Uterus (tissue), 4 donors: ENCODE measurements at places on chromosomes 11 and 22. TPM values are rescaled to one million over a fixed set of nuclear protein-coding genes. Genes with fewer than 3 reads are reported as not detected.

DNA sequence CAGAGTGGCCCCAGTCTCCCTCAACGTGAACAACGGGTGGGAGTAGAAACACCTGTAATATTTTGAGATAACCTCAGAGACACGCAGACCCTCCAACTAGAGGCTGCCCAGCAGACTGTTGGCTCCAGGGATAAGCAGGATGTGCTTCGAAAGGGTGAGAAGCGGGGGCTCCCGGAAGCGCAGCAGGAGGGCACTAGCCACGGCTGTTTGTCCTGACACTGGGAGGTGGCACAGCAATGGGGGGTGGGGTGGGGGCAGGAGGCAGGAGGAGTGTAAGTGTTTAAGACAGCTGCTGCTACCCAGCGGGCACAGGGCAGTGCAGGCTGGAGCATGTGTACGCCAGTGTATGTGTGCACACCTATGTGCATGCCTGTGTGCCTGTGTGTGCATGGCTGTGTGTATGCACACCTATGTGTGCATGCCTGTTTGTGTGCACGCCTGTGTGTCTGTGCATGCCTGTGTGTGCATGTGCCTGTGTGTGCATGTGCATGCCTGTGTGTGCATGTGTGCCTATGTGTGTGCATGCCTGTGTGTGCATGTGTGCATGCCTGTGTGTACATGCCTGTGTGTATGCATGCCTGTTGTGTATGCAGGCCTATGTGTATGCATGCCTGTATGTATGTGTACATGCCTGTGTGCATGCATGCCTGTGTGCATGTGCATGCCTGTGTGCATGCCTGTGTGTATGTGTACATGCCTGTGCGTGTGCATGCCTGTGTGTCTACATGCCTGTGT is 154.7 kb downstream of the SHANK2 start:
- no peak for DNase-seq

MS4A15 gene
- total RNA-seq, result not detected

DNA sequence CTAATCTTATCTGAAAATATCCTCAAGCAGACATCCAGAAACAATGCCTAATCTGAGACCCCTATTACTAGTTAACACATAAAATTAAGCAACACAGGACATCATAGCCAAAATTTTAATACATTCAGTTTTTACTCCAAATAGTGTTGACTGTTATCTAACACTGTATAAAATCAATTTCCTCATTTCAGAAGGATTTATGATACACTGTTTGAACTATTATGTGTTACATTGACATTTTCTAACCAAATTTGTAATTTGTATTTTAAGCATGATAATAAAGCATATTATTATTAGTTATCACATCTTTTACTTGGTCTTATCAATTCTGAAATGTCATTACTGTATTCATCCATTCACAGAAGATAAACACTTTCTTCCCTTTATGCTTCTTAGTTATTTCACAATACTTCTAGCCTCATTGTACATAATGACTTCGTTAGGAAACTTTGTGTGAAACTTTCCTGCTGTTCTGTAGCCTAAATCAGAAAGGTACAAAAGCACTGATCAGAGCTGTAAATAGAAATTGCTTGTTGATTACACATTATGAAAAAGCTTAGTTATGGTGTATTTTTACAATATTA is 1248.9 kb downstream of the JRKL start:
- DNase-seq, result no peak

DNA sequence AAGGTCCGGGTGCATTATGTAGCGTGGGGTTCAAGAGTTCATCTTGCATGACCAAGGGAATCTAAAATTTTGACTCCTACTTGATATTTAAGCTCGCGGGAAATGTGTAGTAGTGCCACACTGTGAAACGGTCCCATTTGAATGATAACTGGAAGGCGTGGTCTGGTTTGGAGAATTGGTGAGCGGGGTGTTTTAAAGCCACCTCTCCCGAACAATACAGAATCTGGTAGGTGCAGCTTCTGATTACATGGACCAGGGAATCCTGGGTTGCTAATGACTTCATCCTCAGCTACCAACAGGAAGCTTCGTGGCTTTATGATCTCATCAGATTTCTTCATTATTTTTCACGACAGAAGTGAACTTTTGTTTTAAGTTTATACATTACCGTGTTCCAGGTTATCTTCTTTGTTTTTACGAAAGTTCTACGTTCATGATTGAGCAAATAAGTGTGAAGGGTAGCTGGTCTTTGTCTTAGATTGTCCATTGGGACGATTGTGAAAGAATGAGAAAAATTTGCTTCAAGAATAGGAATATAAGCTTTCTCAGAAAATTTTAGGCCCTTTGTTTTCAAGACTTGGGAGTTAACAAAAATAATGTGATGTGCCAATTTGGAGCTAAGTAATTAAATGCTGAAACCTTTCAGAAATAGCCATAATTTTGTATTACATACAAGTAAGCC is 1.7 kb downstream of the QSER1 start:
- DNase-seq, result no peak

DNA sequence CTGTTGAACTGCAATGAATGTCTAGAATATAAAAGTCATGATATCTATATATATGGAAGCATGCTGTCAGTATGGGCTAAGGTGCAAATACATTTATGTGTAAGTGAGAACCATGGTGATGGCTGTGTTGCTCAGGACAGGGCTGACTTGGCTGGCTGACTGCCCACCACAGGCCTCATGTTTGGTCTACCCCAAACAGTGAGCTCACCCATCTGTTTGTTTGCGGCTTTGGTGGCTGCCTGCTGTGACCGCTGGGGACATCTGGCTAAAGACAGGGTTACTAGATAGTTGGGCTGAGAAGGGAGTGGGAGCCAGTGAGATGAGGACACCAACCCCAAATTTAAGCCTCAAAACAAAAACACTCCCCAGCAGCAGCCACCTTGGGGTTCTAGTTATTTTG is 6.3 kb downstream of the CD44 start:
- DNase-seq, result no peak

GRCh38 chr22:19210188-19210587 is 31.7 kb upstream of the SLC25A1 start:
- DNase-seq, result no peak

DNA sequence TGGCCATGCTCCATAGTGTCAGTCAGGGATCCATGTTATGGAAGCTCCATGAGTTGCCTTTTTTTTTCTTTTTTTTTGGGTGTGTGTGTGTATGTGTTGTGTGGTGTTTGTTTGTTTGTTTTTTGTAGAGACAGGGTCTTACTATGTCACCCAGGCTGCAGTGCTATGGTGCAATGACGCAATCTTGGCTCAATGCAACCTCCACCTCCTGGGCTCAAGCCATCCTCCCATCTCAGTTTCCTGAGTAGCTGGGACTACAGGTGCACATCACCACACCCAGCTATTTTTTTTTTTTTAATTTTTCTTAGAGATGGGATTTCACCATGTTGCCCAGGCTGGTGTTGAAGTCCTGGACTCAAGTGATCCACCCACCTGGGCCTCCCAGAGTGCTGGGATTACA is 1.1 kb upstream of the TRIM22 start:
- DNase-seq, result no peak

DNA sequence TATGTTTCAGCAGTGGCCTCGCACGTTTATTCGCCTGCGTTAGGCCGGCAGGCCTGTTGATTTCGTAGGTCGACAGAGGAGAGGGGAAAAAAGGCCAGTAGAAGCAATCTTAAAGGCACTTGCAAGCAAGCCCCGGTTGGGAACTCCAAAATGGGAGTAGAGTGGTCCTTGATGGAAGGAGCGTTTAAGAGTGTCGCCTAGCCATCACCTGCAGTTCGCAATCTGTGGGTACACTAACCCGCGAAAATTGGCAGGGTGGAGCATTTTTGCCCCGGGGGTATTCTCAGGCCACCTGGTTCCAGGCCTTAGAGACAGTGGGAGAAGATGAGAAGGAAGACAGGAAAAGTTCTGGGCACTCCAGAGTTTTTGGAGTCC is 1.1 kb downstream of the EWSR1 start:
- no peak for DNase-seq

DNA sequence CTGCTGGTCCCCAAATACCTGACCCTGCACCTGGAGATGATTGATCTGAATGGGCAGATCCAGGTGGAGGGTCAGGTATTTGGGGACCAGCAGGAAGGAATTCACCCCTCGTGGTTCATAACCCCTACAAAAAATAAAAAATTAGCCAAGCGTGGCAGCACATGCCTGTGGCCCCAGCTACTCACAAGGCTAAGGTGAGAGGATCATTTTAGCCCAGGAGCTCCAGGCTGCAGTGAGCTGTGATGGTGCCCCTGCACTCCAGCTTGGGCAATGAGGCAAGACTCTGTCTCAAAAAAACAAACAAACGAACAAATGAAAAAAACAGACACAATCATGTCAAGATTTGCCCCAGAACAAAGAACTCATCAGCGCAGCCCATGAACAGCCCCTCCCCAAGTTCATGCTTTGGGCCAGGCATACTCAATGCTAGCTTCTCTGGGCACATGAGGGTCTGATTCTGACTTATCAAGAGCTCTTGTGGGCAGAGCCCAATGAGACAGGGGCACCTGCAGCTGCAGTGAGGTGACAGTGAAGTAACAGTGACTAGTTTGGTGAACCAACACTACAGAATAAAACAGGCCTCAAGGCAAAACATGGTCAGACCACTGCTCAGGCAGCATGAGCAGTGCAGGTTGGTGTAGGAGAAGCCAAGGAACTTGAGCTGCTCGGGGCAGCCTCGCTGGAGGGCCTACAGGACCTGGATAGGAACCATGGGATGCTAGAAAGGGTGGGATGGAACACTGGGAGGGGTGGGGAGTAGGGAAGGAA is 10.2 kb upstream of the FCHSD2 start:
- no peak for DNase-seq

- DNase-seq, result no peak
Observed at GRCh38 chr22:37357446-37358075, 69.7 kb downstream of the ELFN2 start.

ANO3 gene
- 1.6 TPM for total RNA-seq

DNA sequence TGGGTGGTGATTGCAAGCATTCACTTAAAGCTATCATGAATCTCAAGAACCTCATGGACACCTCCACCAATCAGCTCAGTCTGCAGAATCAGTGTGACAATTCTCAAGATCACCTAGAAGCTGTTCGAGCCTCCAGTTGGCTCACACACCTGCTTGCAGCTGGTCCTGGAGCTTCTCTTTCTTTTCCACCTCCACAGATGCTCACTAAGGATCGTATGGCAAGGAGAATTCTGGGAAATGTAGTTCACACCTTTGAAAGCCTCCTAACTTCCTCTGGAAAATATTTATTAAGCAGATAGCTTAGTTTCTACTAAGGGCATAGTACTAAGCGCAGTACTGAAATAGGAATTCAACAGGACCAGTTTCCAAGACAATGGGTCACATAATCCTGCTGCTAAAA is 26.2 kb downstream of the FSHB start:
- DNase-seq, result no peak

- no peak for DNase-seq
Observed at GRCh38 chr11:128934351-128934750, 8.3 kb downstream of the TP53AIP1 start.

- no peak for DNase-seq
Observed at GRCh38 chr11:124879493-124880289, 14.5 kb downstream of the ROBO3 start.

GRCh38 chr11:16098526-16099205 is 257.7 kb downstream of the SOX6 start:
- DNase-seq, result no peak

DNA sequence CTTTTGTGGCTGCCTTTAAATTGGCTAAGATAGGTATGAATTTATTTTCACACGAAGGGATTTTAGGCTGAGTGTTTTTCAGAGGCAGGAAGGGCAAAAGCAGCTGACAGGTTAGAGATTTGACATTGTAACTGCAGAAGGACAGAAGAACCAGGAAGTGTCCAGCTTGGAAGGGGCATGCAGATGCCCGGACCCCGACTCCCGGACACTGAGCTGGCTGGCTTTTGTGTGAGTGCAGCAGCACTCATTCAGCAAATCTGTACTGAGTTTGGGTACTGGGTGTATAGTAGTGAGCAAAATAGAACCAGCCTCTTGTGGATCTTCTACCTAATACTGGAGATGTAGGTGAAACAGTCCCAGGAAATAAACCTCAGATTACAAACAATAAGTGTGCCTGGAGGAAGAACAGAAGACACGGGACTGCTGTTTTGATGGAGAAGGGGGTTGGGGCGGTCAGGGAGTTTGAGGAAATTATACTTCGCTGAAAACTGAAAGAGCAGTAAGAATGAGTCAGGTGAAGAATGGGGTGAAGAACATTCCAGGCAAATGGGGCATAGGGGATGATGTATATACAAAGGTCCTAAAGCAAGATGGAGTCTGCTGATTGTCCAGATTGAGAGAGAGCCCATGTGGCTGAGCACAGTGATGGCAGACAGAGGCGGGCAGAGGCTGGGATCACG is 64.6 kb downstream of the PPFIBP2 start:
- no peak for DNase-seq

SCN2B gene
- total RNA-seq, result 9.3 TPM

DNA sequence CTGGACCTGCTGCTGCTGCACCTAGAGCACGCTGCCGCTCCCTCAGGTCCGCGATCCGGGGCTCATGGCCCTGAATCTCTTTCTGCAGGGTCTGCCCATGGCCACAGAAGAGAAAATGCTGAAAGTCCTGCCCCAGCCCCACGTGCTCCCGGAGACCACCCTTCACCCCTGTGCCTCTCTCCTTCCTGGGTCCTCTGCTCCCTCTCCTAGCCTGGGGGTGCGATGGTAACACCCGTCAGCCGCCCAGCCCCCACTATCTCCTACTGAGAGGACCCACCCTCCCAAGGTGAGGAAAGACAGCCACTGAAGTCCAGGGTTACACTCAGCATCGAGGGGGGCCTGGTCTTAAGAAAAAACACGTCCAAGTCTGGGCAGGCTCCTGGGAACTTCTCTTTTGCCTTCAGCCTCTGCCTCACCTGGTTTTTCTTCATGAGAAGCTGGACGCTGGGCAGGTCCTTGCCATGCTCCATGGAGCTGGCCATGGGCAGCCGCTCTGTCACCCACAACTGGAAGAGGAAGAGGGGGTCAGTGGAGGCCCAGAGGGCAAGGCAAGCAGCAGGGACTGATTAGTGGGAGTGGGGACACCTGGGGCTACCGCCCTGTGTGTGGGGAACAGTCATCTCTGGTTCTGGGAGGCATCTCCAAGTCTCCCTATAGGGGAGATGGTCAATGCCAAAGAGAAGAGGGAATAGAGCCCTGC is 15.8 kb upstream of the RBM4B start:
- no peak for DNase-seq

DNA sequence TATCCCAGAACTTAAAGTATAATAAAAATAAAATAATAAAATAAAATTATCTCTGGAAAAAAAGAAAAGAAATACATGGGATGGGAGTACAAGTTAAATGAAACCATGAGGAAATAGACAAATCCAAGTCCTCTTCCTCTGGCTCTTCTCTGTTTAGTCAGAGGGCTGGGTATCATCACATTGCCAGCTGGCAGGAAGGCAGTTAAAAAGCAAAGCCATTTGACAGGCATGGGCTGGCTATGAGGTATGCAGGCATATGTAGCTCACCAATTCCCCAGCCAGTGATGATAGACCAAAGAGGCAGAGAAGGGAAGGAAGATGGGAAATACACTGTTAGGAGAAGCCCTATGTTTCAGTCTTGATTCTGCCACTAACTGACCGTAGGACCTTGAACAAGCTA is 6.5 kb downstream of the LYVE1 start:
- DNase-seq, result no peak

DNA sequence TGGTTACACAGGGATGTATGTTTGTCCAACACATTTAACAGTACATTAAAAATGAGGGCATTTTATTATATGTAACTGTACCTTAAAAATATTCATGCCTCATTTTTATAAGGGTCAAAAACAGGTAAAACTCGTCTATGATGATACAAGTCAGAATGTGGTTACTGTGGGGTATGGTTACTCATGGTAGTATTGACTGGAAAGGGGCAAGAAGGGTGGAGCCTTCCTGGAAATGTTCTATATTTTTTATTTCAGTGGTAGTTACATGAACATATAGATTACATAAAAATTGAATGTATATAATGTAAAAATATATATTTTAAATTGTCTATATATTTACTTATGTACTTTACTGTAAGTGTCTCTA is 99.8 kb downstream of the STIM1 start:
- DNase-seq, result no peak
